ENCODE measurements at places on chromosomes 12 and 14.

GRCh38 chr14:90440021-90440451, 43.2 kb downstream of the CALM1 start:
- DNase-seq: no peak

DNA sequence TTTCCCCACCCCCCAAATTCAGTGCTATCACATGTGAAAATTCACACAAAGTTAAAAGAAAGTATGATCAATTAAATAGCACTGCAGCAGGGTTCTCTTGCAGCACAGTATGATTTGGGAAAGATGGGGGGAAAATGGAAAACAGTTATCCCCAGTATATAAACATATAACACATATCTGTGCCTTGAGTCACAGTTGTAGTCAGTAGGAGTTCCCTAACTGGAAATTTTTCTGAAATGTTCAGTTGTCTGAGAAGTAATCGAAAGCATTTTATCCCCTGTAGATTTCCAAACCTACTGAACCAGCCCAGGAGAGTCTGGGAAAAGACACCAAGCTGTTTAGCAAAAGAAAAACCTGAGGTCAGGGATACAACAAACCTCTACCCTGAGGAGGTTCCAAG, 47.0 kb downstream of the C12orf50 start:
- DNase-seq: no peak

GRCh38 chr14:35133542-35134328, 11.4 kb downstream of the PRORP start:
- DNase-seq: no peak

- DNase-seq: no peak
Observed at GRCh38 chr12:21852251-21852650, 77.7 kb upstream of the KCNJ8 start.

- DNase-seq: no peak
Observed at GRCh38 chr12:132021031-132021871, 71.5 kb downstream of the EP400 start.

- no peak for DNase-seq
Observed at GRCh38 chr12:29710104-29710503, 73.6 kb downstream of the TMTC1 start.

DNA sequence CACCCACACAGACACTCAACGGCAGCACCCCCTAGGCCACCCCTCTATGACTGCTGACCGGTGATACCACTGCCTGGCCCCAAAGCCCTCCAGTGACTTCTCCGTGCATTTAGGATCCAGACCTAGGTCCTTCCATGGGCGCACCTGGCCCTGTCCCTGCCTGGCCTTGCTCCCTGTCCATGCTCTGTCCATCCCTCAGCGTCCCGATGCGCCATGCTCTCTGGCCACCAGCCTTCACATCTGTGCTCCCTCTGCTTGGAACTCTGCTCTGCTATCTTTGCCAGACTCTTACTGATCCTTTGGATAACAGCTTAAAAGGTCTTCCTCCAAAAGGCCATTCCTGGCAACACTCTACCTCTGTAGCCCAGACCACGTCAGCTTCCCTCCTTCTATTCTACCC, 25.4 kb upstream of the HDAC7 start:
- DNase-seq: no peak

DNA sequence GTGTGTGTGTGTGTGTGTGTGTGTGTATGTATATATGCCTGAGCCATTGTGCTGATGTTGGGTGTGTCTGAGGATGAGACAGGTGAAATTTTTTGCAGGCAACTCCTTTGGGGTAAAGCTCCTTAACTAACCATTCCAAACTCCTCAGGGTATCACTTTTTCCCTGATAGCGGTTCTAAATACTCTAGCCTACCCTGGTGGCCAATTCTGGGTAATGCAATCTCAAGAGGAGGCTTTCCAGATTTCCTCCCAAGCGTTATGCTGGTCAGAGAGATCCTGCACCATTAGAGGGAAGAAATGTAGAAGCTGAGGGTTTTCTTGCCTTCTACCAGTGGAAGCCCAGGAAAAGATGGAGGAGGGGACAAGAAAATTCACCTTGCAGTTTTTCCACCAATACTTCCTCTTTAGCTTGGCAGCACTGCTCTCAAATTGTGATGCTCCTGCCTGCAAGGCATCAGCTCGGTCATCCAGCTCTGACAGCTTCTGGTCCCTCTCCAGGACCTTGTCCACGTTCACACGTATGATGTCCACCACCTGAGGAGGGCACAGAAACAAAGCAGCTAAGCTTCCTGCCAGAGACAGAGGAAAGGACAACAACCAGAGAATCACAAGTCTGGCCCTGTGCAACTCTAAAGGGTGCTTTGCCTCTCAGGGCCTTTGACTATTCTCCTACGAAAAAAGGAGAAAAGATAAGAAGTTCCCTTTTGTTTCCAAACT, 4.9 kb downstream of the VAMP1 start:
- DNase-seq: no peak

GRCh38 chr12:29533815-29534489, 36.5 kb upstream of the OVCH1 start:
- DNase-seq: no peak

- DNase-seq: peak; percentile 85
Observed at GRCh38 chr14:23302290-23303225, at the start of gene PPP1R3E. Gene PPP1R3E, minus strand, starts transcription at chr14:23302859. Its CDS starts 283 bp downstream, at chr14:23302576.

DNA sequence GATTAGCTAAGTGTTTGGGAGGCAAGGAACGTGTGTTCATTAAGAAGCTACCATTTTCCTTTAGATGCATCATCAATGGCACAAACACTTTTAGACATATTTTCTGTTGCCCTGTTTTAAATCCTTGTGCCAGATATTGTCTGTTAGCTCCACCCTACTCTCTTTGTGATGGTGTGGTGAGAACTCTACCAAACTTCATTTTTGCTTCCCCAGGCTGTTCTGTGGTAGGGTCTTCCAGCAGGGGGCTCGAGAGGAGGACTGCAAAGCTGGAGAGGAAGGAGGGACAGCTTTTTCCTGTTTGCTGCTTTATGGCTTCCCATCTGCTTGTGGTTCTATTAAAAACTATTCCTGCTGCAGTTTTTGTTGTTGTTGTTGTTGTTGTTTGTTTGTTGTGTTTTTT, 23.8 kb upstream of the STRAP start:
- no peak for DNase-seq

DNA sequence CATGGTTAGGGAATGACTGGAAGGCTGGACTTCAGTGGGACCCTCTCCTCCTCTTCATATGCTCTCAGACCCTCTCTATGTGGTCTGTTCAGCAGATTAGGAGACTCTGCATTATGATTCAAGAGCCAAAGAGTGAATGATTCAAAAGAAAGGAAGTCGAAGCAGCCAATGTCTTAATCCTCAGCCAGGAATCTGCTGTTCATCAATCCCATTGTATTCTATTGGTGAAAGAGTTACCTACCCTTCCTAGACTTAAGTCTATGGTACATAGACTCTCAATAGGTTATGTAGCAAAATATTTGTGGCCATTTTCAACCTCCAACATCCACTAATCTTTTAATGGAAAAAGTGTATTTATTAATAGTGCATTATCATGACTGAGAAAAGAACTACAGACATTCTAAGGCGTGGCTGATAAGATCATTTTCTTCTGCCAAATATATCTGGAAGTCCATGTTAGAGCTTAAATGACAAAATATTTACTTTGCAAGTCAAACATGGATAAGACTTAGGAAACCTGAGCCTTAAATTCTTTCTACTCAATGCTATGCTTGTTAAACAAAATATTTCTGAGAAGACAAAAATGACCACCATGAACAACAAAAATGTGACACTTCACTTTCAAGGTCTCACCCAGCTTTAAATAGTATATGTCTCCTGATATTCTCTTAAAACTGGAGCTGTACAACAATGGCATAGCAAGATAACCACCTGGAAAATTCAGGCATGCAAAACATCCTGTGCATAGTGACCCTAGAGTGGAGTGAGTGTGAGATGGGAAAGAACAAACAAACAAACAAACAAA, 1100.6 kb downstream of the GALC start:
- no peak for DNase-seq

GRCh38 chr14:54738009-54738408, 164.6 kb downstream of the GCH1 start:
- no peak for DNase-seq

- no peak for DNase-seq
Observed at GRCh38 chr12:11623382-11623781, 26.1 kb upstream of the ETV6 start.

DNA sequence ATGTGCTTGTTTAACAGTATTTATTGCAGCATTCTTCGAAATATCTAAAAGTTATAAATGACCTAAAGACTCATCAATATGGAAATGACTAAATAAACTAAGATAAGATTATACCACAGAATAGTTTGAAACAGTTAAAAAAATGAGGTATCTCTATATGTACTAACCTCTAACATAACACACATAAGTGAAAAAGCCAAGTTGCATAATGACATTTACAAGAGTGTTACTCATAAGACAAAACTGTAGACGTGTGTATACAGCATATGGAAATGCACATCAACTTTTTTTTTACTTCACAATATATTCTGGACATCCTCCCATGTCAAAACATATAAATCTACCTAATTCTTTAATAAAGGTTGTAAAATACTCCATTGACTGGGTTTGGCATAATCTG, 22.8 kb downstream of the CPM start:
- no peak for DNase-seq

DNA sequence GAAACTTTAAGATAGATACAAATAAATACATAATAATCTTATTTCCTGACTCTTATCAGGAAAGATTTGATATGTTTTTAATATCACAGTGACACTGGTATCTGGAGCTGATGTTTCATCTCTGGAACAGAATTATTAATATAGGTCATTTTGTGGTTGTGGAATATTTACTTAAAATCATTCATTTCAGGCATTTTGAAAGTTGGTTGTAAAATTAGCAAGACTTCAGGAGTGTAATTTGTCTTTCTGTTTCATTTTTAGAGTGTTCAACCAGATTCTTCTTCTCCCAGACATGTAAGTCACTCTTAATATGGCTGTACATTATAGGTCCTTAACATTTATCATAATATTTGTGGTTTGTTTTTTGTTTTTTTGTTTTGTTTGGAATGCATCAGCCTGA, 115.7 kb downstream of the PCNX1 start:
- no peak for DNase-seq

- no peak for DNase-seq
Observed at GRCh38 chr14:55780156-55780946, 200.3 kb downstream of the KTN1 start.

DNA sequence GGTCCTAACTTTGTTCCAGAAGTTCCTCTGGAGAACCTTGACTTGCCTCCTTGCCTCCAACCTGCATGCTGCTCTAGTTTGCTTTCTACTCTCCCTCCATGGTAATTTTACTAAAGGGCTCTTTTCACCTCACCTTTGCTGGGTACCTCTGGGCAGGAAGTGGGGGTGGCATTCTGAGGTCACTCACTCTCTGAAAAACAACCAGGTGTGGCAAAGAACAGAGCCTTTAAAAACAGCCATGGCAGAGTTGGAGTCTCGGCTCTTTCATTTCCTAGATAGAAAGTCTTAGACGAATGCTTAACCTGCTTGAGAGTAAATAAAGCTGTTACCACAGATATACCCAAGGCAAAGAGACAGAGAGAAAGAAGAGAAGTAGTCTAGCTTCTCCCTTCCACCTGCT, 827.9 kb downstream of the BCL11B start:
- no peak for DNase-seq

- DNase-seq: no peak
Observed at GRCh38 chr12:107130830-107131611, 37.7 kb upstream of the CRY1 start.

GRCh38 chr12:46548605-46549071, 176.1 kb upstream of the SLC38A2 start:
- DNase-seq: no peak

DNA sequence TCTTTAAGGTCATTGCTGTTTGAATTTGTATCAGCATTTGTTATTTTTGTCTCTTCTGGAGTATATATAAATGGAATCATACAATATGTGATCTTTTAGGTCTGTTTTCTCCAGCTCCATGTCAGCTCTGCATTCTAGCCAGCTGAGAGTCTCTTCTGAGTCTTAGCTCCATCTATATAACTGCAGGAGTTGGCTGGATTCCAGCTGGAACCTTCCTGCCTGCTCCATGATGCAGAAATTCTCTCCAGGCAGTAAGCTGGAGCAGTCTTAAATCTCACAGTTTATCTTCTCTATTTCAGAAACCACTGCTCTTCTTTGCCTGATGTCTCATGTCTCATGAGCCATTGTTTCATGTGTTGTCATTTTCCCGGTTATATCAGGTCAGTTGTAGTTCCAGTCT, 827.6 kb downstream of the NRXN3 start:
- DNase-seq: no peak

- DNase-seq: no peak
Observed at GRCh38 chr12:11765421-11765816, 115.9 kb downstream of the ETV6 start.

- DNase-seq: no peak
Observed at GRCh38 chr14:34223373-34224148, 238.5 kb downstream of the SPTSSA start.

DNA sequence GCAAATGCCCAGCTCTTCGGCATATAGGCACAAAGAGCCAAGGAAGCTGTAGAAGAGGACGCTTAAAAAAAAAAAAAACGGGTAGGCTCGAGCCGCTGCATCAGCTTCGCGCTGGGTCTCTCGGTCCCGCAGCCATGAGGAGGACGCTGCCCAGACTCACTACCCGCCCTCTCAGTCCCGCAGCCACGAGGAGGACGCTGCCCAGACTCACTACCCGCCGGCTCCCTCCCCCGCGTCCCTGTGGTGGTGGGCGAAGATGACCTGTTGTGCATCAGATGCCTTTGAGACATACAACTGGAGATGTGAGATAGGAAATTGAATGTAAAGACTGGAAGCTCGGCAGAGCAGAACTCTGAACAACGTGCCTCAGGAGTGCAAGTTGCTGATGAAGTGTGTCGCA, 11.4 kb upstream of the SPSB2 start:
- DNase-seq: no peak

DNA sequence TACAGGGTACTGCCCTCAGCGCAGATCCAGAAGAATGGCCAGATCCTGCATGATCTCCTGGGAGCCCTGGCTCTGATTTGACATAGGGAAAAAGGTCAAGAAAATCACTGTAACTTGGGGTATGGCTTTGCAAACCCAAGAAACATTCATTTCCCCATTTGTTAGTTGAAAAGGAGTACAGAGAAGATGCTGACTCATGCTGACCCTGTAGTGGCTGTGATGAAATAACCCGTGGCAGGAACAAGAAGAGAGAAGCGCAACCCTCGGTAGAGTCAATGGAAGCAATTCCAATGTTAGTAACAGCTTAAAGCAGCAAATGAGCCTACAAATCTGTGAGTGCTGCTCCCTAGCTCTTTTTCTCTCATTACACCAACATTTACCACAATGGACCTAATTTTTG, 281.6 kb upstream of the NPAS3 start:
- no peak for DNase-seq

DNA sequence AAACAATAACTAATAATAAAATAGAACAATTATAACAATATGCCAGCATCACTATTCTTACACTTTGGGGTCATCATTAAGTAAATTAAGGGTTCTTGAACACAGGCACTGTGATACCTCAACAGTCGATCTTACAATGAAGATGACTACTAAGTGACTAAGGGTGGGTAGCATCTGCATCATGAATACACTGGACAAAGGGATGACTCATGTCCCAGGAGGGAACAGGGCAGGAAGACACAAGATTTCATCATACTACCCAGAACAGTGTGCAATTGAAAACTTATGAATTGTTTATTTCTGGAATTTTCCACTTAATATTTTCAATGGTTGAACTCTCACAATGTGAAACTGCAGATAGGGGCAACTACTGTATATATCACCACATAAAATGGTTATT, 19.7 kb downstream of the TSPAN19 start:
- no peak for DNase-seq

- no peak for DNase-seq
Observed at GRCh38 chr14:98999901-99000300, 272.1 kb downstream of the BCL11B start.

All from T-helper 2 cell treated with Interferon-gamma antibody and Interleukin-4, amounts not matched to agents 5 μg/mL and 100 μg/mL, for 36 hours (primary cell).